ENCODE measurements at places on chromosomes 7 and 10.
A peak's percentile ranks its signal among the peaks of the same experiment; 100 is the strongest.

DNA sequence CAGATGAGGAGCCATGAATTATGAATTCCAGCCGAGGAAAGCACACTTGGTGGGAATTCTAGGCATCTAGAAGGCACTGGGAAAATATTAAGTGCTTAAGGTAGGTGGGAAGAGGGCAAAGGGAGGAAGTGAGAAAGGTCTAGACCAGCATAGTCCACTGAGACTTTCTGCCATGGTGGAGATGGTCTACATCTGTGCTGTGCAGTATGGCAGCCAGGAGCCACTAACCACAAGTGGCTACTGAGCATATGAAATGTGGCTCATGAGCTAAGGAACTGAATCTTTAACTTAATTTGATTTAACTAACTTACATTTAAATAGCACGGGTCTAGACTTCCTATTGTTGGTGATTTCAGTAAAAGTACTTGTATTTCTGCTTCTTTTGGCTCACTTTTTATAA is 82.5 kb upstream of the SEM1 start:
- DNase-seq, result no peak

- no peak for DNase-seq
Measured at GRCh38 chr7:1861799-1862458, 191.9 kb downstream of the ELFN1 start.

DNA sequence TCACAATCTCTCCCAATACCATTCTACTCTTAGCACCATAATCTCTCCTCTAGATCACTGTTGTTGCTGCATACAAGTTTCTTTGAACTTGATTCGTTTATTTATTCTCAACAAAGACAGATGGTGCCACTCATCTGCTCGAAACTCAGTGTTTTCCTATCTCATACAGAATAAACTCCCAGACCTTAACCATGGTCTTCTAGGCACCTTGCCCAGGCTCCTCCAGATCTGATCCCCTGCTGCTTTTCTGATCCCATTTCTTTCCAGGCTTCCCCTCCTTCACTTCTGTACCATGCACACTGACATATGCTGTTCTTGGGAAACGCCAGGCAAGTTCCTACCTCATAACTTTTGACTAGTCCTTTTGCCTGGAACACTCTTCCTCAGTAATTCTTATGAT is 645.7 kb downstream of the DNAJB9 start:
- no peak for DNase-seq

- peak; percentile 53 for DNase-seq
Measured at GRCh38 chr7:154409703-154410311, 357.6 kb downstream of the DPP6 start.

- no peak for DNase-seq
Measured at GRCh38 chr7:82235713-82236112, 207.9 kb downstream of the CACNA2D1 start.

GRCh38 chr7:4240042-4240441 is 442.1 kb upstream of the FOXK1 start:
- no peak for DNase-seq

DNA sequence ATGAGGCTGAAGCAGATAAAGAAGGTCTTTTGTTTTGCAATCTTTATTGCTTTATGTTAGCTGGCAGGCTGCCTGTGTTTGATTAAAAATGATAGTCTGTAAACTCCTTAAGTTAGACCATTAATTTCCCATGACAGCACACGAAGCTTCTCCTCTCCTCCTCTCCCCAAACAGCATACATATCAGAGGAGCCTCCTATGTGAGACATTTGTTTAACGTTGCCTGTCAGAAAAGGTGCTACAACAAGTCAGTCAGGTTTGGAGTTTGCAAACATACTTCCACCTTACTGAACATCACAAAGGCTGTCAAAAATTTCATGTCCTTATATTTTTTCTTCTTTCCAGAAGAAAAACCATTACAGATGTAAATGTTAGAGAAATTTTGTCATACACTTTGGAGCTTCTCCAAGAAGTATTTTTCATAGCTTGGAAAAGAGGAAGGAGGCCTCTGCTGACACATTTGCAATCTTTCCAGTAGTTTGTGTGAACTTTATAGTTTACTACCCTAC is 393.1 kb downstream of the EXOC4 start:
- no peak for DNase-seq

- DNase-seq, result no peak
Measured at GRCh38 chr10:127863231-127863825, 29.4 kb downstream of the CLRN3 start.

DNA sequence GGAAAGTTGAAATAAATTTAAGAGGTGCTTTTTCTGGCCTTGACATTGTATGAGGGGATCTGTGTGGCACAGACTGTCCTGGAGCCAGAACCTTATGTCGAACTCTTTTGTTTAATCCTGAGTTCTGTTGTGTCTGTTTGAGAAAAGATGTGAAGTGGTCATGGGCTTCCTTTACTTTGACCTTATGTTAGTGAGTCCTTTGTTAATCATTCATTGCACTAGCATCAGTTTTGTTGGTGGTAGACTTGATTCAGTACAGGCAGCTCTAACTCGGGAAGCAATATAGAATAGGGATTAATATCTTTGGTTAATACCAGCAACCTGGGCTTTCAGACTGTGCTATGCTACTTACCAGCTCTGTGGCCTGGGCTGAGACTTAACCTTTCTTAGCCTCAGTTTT is 123.9 kb upstream of the FZD1 start:
- DNase-seq, result no peak

GRCh38 chr10:81101062-81101461 is 563.4 kb downstream of the SH2D4B start:
- no peak for DNase-seq

DNA sequence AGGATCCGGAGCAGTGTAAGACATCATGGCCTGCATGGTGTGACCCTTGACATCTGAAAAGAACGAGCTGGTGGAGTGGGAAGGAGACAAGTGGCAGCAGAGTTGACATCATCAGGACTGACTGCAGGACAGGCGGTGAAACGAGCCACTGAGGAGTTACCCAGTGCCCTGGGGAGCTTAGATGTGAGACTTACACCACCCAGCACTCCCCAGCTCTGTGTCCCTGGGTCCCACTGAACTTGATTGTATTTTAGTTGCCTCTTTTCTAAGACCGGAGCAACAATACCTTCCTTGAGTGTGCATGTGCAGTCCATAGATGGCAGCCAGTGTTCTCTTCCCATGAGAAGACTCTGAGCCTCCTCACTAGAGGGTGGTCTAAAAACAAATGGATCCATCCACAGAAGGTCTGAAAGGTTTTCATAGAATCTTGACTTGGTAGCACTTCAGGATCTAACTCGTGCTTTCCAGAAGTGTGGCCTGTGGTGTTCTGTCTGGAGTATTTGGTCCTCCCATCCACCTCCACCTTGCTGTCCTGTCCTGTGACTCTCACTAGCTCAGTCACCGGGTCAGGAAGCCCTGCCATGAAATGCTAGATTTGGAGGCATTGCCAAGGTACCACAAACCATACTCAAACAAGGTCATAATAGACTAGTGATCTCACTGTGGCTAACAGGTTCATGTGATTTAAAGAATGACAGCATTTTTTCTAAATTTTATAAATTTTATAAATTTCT is 59.0 kb downstream of the IKZF1 start:
- no peak for DNase-seq

GRCh38 chr7:155119801-155120382 is 49.8 kb downstream of the HTR5A start:
- no peak for DNase-seq

DNA sequence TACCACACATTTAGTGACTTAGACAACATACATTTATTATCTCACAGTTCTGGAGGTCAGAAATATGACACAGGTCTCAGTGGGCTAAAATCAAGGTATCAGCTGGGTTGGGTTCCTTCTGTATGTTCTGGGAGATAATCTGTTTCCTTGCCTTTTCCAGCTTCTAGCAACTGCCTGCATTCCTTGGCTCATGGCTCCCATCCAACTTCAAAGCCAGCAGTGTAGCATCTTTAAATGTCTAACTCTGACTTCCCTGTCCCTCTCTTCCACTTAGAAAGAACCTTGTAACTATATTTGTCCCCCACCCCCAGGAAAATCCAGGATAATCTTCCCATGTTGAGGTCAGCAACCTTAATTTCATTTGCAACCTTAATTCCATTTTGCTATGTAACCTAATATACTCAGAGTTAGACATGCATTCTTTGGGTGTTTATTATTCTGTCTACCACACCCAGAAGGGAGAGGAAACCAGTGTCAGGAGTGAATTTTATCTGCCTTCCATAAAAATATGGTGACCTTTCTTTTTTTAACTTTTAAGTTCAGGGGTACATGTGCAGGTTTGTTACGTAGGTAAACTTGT is 57.3 kb upstream of the SMIM30 start:
- no peak for DNase-seq

DNA sequence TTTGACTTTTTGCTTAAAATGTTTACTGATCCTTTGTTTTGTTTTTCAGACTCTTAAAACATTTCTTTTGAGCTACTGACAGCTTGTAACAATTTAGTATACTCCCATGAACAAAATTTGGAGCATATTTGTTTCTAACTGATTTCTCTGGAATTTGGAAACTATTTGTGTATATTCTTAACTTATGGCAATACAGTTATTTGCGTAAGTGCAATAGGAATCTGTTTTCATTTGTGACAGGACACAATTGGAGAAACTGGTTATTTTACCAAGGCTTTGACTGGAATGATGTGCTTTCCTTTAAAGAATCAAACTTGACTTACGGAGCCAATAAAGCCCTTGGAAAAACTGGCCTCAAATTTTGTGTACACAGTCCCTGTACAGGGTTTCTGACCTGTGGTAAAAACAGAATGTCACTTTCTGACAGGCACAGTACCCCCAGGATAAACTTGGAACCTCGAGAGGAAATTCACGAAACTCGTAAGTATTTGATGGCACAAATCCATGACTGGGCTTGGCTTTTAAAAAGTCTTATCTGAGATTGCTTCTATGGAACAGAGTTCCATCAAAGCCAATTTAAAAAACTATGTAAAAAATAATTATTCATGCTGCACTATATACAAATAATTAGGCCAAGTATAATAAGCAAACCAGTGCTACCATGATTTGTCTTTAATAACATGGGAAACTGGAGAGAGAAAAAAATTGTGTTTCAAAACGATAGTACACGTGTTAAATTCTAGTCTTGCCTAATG is 70.4 kb downstream of the ST8SIA6 start:
- no peak for DNase-seq

- no peak for DNase-seq
Measured at GRCh38 chr7:28217143-28217542, 36.5 kb upstream of the JAZF1 start.

DNA sequence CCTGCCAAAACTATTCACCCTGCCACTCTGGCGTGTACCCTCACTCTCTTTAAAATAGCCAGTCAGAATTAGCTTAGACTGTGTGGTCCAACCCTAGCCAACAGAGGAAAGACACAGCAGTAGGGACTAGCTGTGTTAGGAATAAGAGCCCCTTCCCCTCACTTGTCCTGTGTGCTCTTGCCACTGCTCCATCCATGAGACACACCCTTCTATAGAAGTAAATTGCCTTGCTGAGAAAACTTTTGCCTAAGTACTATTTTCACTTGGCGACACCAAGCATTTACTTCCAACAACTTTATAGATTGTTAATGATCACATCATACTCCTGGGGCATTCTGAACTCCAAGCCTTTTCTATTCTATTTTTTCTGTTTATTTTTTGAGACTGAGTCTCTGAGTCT is 170.2 kb upstream of the TRIM24 start:
- no peak for DNase-seq

DNA sequence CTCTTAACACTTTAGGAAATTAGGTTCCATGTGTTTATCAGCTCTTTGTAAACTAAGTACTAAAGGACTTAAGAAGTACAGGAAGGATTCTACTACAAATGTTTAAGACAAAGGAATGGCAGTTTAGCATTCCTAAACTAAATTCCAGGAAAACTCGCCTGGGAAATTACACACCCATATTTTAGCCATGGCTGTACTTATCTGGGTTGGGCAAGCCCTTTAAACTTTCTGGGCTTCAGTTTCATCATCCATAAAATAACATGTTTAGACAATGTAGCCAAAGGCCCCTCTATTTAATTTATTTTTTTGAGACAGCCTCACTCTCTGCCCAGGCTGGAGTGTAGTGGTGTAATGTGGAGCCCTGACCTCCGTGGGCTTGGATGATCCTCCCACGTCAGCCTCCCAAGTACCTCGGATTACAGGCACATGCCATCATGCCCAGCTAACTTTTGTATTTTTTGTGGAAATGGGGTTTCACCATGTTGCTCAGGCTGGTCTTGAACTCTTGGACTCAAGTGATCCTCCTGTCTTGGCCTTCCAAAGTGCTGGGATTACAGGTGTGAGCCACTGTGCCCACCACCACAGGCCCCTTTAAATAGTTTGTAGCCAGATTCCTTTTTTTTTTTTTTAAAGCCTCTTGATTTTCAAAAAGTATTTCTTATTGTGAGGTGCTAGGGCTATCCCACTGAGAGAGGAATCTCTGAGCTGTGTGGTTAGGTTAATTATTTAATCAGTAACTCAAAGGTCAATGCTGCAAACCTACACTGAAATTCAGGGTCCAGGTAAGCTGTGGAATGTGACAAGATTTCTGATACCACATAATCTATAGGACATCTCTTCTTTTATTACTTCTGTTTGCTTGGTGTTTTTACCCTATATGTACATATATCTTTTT is 32.1 kb downstream of the TMEM60 start:
- DNase-seq, result no peak

GRCh38 chr7:70693686-70694433 is 438.1 kb upstream of the GALNT17 start:
- peak; percentile 55 for DNase-seq

DNA sequence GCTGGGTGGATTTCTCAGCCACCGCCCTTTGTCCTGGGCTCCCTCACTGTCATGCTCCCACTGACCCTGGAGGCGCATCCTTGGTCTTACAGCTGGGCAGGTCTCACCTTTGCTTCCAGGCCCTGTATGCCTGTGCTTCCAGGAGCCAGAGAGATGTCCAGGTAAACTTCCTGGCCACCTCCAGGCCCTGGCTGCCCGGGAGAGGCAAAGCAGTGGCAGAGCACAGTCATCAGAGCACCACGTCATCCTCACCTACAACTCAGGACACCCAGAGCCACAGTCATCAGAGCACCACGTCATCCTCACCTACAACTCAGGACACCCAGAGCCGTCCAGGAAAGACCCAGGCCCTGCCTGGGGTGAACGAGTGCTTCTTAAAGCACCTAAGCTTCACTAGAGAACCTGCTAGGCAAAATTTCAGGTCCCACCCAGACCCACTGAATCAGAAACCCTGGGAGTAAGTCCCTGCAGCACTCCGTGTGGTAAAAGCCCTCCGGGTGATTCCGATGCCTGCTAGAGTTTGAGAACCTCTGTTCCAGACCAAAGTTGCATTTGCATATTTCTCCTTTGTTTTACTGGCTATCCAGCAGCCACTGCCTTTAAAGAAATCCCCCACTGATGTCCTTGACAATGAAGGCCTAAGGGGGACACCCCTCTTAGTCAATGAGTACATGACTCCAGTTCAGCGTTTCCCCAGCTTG is 62.3 kb downstream of the DLG5 start:
- no peak for DNase-seq

DNA sequence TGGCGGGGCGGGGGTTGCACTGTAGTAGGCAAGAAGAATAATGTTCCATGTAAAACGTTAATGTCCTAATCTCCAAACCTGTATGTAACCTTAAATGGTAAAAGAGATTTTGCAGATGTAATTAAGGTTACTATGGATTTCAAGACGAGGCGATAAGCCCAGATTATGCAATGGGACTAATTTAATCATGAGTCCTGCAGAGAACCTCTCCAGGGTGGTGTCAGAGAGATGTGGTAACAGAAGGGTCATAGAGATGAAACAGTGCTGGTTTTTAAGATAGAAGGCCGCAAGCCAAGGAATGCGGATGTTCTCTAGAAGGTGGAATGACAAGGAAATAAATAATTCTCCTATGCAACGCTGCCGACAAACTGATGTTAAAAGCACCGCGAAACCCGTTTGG is 57.1 kb downstream of the UBE3C start:
- DNase-seq, result no peak
